Renal pelvis (tissue), 12 donors: ENCODE measurements at places on chromosomes 4 and X.

- DNase-seq = no peak
Observed at GRCh38 chrX:108399418-108400165, 38.6 kb downstream of the COL4A6 start.

DNA sequence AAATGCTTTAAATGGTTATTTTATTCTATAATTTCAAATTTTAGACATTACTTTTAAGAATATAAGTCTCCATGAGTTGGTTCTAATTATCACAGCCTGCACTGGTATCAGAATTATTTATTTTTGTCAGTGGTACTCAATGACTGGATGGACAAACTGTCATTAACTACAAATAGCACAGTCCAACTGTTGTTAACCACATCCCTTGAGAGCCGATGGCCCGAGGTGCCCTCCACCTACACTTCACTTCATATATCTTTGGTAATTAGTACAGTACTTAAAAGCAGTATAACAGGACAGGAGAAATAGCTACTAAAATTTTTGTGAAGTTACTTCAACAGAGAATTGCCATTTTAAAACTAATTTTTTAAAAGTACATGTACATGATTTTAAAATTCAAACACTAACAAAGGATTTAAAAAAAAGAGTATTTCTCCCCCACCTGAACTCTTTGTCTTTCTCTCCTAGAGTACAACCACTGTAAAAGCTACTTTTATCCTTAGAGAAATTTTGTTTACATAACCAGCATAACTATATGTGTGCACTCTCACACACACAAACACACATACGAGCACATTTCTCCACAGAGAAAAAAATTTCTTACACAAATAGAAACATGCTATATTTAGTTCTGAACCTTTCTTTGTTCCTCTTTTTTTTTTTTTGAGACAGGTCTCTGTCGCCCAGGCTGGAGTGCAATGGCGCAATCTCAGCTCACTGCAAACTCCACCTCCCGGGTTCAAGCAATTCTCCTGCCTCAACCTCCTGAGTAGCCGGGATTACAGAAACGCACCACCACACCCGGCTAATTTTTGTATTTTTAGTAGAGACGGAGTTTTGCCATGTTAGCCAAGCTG, 6.5 kb downstream of the TIFA start:
- DNase-seq = no peak

DNA sequence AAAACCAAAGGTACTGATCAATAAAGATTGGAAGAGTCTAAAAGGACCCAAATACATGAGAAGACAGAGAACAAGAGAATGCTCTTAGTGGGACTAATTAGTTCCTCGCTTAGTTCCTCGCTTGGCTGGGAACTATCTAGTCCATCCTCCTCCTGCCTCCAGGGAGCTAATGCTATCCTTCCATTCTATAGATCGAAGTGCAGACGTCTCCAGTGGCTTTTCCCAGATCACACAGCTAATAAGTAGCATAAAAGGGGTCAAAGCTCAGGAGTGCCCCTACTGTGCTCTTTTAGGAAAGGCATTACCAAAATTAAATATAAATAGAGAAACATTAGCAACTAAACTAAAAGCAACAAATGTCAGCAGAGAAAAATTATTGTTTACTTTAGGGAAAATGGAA, 42.3 kb upstream of the PPARGC1A start:
- no peak for DNase-seq

DNA sequence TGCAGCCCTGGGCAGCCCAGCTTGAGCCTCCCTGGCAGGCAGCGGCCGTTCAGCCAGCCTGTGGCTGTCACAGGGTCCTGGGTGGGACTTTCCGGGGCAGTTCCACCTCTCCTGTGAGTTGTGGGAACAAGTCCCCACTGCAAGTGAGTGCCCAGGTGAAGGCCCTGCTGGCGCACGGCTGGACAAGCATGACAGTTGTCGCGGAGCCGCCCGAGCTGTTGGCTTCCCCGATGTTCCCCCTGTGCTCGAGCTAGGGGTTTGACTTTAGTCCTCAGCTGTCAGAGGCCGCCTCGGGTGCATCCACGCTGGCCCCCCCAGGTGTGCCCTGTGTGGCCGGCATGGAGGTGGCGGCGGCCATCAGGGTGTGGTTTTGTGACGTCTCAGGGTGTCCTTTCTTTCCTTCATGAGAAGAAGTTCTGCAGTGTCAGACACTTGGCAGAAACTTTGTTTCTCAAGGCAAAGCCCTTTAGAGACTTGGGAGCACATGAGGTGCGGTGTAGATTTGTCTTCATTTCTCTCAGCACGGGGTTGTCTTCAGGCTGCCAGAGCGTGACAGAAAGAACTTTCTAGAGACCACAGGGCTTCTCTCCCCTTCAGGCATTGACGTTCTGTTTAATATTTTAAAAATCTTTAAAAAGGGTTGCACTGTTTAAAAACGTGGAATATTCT, 69.4 kb upstream of the HGFAC start:
- no peak for DNase-seq

- peak; percentile 79 for DNase-seq
Observed at GRCh38 chr4:575281-576141, 584 bp downstream of the TMEM271 start.

GRCh38 chr4:18134111-18134510, 112.6 kb upstream of the LCORL start:
- DNase-seq = no peak

- DNase-seq = peak; percentile 33
Observed at GRCh38 chrX:73944563-73944908, 359.4 kb upstream of the ZCCHC13 start.

DNA sequence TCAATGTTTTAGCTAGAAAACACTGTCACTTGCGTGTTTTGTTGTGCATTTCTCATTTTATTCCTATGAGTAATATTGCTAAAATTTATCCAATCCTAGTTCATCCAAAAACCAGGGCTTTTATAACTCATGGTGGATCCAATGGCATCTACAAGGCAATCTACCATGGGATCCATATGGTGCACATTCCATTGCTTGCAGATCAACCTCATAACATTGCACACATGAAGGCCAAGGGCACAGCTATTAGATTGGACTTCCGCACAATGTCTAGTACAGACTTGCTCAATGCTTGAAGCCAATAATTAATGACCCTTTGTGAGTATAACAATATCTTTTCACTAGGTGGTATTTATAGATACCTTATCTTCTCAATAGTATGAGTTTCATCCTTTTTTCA, 57.2 kb upstream of the UGT2B7 start:
- DNase-seq = no peak

GRCh38 chr4:89438102-89438831, 130.7 kb upstream of the GPRIN3 start:
- peak; percentile 2 for DNase-seq

DNA sequence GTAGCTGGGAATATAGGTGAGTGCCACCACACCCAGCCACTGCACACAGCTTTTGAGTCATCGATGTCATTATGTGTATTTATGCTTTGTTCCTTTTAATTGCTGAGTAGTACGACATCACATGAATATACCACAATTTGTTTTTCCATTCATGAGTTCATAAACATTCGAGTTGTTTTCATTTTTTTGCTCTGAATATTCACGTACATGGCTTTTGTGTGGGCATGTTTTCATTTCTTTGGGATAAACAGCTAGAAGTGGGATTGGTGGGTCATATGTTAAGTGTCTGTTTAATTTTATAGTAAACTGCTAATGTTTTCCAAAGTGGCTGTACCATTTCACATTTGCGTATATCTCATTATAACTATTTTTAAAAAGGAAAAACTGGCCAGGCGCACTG, 45.1 kb upstream of the KDR start:
- DNase-seq = no peak

DNA sequence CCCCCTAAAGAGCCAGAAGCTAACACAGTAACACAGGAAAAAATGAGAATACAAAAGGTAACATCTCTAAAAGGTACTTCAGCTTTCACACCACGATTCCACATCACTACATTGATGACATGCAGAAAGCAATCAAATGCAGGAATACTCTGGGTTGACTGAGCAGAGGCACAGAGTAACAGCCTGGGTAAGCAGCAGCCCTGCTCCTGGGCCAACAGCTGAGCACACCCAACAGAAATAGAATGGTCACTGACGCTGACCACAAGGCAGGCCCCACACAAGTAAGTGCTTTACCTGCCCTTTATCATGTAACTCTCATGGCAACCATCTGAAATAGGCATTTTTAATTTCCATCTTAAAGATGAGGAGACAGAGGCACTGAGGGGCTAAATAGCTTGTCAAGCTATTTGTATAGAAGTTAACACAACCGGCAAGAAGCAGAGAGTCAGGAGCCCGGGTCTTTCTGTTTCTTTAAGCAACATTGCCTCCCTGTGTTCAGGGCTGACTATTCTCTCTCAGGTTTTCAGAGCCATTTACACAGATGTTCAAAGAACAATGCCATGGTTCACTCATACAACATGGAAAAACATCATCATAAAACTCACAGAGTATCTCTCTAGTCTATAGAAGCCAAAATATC, 168.9 kb downstream of the ZNF674 start:
- peak; percentile 30 for DNase-seq

DNA sequence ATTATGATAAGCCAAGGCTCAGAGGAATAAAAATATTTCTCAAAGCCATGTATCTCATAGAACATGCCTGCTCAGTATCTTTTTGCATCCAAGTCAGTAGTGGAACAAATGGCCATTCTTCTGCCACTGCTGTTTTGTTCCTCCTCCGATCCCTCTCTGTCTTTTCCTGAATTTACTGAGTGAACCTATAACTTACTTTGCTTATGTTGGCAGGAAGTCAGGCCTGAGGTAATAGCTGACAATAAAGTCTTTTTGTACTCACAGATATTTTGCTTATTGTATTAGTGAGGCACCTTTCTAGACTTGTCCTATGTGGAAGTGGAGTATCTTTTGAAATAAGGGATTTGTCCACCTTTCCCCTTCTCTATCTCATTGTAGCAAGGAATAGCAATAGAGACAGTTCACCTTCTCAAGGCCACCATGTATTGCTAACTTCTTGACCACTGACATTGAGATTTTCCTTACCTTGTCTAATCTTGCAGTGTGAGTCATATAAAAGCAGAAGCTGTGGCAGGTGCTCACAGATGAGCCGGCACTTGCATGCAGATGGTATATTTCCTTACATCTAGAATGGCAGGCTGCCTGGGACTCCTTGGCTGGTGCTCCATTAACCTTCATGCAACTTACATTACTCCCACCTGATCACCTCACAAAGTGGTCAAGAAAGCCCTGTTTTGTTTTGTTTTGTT, 68.2 kb downstream of the AGTR2 start:
- no peak for DNase-seq

- no peak for DNase-seq
Observed at GRCh38 chr4:168524006-168524405, 27.2 kb downstream of the PALLD start.

- no peak for DNase-seq
Observed at GRCh38 chrX:69203638-69204037, 38.4 kb upstream of the PJA1 start.
